DMS79 (cell line): ENCODE measurements at places on chromosomes 3 and 15.

DNA sequence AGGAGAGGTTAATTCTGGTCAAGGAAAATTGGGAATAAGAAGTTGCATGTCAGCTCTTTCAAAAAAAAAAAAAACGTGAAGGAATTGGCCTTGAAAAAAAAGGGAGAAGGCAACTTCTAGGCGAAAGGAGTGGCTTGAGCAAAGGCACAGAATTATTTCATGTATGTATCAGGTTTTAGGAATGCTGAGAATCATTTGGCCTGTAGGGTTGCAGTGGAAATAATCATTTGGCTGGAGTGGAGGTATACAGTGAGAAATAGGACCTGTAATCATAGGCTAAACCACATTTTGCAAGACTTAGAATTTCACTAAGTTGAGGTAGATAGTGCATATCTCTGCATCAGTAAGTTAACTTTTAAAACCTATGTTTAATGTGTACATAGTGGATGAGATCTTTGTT, 54.9 kb downstream of the EPHA6 start:
- no peak for DNase-seq

GRCh38 chr3:86303935-86304334, 687.0 kb downstream of the VGLL3 start:
- no peak for DNase-seq

DNA sequence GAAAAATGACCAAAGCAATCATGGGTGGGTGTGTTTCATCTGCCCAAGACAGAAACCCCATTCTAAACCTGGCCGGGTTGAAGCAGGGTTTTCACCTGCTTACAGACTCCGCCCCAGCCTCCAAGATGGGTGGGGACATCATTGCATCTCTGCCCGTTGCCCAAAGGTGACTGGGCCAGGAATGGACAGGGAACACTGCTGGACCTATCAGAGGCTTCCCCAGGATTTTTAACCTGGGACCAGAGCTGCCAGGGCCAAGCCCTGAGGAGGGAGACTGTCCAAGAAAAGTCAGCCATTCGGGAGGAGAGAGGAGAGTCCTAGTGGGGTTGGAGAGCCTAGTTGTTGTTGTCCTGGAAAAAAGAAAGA, 109.7 kb upstream of the ALDH1A3 start:
- no peak for DNase-seq

GRCh38 chr3:158560979-158561378, 10.0 kb upstream of the MLF1 start:
- DNase-seq = no peak

DNA sequence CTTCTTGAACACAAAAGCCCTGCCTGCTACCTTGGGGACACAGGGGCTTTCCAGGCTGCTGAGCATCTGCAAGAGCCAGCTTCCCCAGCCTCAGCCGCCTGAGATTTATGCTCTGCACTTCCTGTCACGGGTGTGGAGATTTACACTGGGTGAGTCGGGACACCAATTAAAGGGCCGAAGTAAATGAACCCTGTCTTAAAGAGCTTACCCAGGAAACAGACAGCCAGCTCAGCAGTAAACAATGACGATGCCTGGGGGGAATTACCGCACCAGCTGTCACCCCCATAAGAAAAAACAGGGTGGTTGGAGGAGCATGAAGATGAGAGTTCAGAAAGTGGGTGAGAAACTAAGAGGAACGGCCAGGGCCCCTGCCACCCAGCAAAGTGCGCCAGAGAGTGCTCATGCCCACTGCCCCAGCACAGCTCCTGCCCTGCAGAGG, 37.5 kb upstream of the IQSEC1 start:
- peak; percentile 22 for DNase-seq

- no peak for DNase-seq
Measured at GRCh38 chr3:165158011-165158410, 38.2 kb downstream of the SLITRK3 start.

DNA sequence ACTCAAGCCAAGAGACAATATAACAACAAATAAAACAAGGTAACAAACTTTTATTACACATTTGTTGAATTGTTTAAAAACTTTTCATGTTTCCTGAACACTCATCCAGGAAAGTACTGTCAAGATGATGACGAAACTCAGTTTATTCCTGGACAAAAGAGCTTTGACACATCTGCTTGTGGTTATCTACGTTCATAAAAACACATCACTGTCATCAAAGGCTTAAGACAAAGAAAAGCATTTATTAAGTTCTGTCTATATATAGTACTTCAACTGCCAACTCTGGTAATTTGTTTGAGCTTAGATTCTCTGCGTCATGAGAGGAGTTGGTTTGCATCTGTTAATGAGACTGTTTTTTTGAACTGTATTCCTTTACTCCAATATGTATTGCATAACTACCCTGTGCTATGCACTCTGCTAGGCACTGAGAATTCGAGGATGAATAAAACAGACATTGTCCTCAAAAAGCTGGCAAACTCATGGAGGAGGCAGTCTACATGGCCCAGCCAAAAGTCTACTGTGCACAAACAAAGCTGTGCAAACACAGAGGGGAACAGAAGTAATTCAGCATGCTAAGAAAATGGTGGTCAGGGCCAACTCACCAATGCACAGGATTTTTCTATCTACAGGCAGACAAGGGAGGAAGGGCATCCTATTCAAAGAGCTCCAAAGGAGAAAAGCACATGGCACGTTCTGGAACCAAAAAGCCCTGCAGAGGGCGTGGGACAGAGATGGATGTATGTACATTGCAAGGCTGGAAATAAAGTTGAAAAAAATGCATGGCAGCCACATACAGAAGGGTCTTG, 21.5 kb downstream of the PLD1 start:
- no peak for DNase-seq

- no peak for DNase-seq
Measured at GRCh38 chr3:181713676-181714612, 2.2 kb downstream of the SOX2 start.

- no peak for DNase-seq
Measured at GRCh38 chr15:88990185-88990679, 77.1 kb upstream of the MFGE8 start.

DNA sequence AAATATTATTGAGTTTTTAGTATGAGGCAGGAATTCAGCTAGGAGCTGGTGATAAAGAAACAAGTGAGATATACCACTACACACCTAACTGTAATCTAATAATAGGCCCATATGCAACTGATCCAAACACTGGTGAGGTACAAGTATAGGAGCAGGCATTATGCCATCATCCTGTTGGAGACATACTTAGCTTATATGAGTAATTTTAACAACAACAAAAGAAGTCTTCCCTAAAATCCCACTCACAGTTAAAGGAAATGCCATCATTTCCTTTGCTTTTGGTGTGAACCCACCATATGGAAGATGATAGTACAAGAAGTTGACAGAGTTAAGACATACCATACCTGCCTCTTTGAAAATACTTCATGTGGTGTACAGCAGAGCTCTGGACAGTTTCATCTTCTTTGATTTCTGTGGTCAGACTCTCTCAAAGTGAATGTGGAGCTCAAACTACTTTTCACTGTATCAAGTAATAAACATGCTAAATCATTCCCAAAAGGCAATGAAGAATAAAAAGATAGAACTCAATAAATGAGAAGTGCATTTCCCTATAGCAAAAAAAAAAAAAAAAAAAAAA, 85.5 kb downstream of the CD200R1L start:
- no peak for DNase-seq

GRCh38 chr3:150220041-150220440, 188.1 kb upstream of the TSC22D2 start:
- DNase-seq = no peak

GRCh38 chr15:87604857-87605446, 651.6 kb downstream of the NTRK3 start:
- DNase-seq = no peak

DNA sequence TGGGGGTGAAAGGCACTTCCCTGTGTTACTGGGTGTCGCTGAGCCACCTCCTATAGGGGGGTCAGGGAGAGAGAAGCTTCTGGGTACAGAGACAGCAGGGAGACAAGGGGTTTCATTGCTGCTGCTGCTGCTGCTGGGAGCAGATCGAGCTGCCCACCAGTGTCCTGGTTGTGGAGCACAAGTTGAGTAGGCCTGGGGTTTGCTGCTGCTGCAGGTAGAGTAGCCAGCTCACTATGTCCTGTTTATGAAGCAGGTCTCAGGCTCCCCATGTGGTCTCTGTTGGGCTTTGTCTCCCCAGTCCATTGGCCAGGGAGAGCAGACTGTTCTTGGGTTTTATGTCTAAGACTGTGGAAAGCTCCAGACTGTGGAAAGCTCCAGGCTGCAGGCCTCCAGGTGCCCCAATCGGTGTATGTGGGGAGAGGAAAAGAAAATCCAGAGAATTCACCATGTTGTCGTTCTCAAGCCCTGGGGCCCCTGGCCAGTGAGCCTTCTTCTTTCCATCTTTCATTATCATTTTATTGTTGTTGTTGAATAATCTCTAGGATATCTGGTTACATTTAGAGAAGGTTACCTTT, 157.8 kb downstream of the ADAMTS17 start:
- no peak for DNase-seq

GRCh38 chr3:27431116-27431515, 53.1 kb downstream of the SLC4A7 start:
- no peak for DNase-seq

DNA sequence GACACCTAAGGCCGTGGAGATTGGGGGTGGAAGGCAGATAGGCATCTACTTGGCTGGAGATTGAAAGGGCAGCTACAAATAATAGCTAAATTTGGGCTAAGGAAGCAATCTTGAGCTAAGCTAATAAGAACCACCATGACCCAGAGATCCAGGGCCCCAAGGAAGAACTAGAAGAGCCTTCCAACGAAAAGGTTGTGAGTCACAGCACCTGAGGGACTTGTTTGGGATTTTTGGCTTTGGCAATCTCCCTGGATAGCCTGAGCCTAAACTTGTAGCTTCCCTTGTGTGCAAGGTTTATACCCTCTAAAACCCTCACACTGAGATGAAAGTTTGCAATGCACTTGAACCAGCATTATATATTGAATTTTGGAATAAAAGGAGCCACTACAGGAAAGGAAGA, 364.0 kb upstream of the IL12A start:
- DNase-seq = no peak
